ENCODE measurements at places on chromosomes 16 and 17.

- DNase-seq = peak; percentile 73
Measured at GRCh38 chr16:66728117-66728787, 23.2 kb downstream of the DYNC1LI2 start.

DNA sequence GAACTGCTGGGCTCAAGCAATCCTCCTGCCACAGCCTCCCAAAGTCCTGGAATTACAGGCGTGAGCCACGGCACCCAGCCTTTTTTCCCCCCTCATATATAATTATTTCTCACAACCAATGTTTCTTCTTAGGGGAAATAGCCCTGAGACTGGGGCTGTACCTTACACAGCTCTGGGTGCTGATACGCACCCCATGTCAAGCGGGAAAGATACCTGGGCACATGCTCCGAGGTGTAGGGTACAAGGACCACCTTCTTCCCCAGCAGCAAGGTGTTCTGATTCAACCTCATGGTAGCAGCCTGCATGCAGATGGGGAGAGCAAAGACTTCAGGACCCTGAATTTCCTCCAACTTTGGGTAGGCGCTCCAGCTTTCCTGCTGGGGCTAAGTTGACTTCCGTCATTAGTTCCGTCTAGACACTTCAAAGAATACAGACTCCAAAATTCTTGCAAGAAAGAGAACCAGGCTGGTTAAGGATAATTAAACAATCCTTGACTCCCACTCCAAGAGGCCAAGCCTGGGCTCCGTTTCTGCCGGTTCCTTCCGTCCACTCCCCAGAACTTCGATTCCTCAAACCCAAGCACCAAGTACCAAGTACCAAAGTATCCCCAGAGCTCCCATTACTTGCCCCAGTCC, 619 bp downstream of the NAT9 start:
- no peak for DNase-seq

DNA sequence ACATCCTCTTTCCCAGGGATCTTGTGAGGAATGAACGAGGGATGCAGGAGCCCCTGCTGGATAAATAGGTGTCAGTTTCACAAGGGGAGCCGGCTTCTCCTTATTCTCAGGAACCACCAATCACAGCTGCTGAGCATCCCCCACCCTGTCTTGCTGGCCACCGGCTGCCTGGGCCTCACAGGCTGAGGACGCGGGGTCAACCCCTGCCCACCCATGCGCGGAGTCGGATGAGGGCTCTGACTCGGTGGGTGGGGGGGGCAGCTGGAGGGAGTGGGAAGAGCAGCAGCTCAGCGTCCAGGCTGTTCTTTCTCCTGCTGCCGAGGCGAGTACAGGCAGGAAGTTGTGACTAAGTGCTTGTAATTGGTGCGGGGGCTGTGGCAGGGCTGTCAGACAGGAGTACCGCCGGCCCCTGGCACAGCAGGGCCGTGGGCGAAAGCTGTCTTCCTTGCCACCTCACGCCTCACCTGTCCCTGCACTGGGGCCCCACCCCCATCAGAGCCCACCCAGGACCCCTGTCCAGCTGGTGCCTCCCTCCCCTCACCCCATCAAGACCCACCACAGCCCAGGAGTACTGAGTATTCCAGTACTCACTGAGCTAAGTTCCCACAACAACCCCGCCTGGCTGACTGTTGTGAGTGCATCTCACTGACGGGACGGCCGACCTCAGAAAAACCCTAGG, 11.0 kb upstream of the DPEP1 start:
- peak; percentile 87 for DNase-seq

GRCh38 chr16:57689762-57690558, 4.6 kb upstream of the DRC7 start:
- no peak for DNase-seq

All from astrocyte of the spinal cord (primary cell).